CD8-positive, alpha-beta memory T cell (primary cell): ENCODE measurements at places on chromosomes 16 and 17. TPM values are rescaled to one million over a fixed set of nuclear protein-coding genes. Genes with fewer than 3 reads are reported as not detected.

SULT1A2 gene
- 0.29 TPM for total RNA-seq

PYY gene
- not detected for total RNA-seq

EVI2A gene
- total RNA-seq, result 40.3 TPM

ZPBP2 gene
- total RNA-seq, result 0.74 TPM

GRCh38 chr17:30238387-30239088 lies 3.0 kb upstream of the SLC6A4 start:
- peaks cover 8% of the 10 kb centered on the region for H3K4me1 ChIP-seq
- no peak overlapping the region for H3K4me3 ChIP-seq
- no peaks in the 10 kb centered on the region for H3K36me3 ChIP-seq
- no peak for DNase-seq
- peaks cover 35% of the 10 kb centered on the region for H3K27me3 ChIP-seq
- H3K27ac ChIP-seq, result no peak overlapping the region

- H3K27ac ChIP-seq, result no peak overlapping the region
- DNase-seq, result no peak
- H3K36me3 ChIP-seq, result no peaks in the 10 kb centered on the region
- H3K4me1 ChIP-seq, result no peaks in the 10 kb centered on the region
- no peak overlapping the region for H3K4me3 ChIP-seq
These were observed 526 bp upstream of the MFSD6L start for GRCh38 chr17:8799570-8800212.

DNA sequence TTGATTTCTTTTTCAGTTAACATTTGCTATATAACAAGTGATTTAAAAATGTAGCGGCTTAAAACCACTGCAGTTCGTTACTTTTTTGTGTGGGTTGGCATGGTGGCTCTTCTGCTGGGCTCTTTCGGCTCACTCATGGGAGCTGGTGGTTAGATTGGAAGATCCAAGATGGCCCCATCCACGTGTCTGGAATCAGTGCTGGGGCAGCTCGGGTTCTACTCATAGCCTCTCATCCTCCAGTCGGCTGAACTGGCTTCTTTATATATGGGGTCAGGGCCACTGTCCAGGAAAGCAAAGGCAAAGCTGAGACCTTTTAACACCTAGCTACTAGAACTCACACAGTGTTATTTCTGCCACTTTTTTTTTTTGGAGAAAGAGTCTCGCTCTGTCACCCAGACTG lies 73.8 kb downstream of the SNX29 start:
- H3K27ac ChIP-seq, result no peak overlapping the region
- no peaks in the 10 kb centered on the region for H3K4me1 ChIP-seq
- no peak overlapping the region for H3K4me3 ChIP-seq
- H3K27me3 ChIP-seq, result no peaks in the 10 kb centered on the region
